NCI-H446 (cell line): ENCODE measurements at places on chromosomes 7 and 10.

DNA sequence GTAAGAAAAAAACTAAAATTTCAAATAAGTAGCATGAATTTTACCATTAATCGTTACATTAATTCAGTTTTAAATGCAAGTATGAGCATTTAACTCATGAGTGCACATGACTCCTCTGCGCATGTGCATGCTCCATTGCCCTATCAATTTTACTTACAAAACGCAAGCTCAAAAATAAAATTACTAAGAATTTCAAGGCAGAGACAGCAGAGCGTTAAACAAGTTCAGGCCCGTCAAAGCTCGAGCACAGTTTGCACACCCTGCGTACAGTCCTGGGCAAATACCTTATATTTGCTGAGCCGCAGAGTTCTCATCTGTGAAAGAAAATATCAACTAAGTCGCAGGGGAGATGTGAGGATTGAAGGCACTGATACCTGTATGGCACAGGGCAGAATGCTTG, 373.6 kb downstream of the BBS9 start:
- DNase-seq, result no peak

- no peak for DNase-seq
Observed at GRCh38 chr10:93352638-93353383, 129.3 kb downstream of the MYOF start.

GRCh38 chr10:114491933-114492332, 87.6 kb upstream of the AFAP1L2 start:
- DNase-seq, result peak; percentile 75

GRCh38 chr10:98023024-98023423, 7.4 kb downstream of the CRTAC1 start:
- no peak for DNase-seq

DNA sequence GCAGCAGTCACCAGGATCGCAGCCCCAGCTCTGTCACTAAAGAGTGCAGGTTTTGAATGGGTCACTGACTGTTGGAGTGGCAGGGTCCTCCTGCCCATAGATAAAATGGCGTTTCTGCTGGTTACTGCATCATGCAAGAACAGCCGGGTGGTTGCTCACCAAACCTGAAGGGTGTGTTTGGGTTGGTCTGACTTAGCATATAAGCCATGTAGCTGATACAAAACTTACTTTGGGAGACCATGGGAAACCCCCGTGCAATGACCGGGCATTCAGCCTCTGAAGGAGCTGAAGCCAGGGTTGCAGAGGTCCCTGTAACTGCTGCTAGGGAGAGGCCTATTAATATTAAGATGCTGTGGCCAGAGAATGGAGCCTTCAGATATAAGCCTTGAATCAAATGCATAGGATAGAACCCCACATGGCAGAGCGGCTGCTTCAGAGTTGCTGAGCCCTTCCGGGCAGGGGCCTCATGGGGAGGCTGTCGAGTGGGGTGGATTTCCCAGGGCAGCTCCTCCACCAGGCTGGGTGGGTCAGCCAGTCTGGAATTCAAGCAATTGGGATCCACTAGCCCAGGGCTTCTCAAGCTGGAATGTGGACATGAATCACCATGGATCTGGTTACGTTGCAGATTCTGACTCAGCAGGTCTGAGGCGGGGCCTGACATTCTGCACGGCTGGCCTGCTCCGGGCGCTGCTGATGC, 70.9 kb upstream of the CTBP2 start:
- DNase-seq, result no peak

- no peak for DNase-seq
Observed at GRCh38 chr7:93307131-93307660, 75.0 kb downstream of the VPS50 start.

DNA sequence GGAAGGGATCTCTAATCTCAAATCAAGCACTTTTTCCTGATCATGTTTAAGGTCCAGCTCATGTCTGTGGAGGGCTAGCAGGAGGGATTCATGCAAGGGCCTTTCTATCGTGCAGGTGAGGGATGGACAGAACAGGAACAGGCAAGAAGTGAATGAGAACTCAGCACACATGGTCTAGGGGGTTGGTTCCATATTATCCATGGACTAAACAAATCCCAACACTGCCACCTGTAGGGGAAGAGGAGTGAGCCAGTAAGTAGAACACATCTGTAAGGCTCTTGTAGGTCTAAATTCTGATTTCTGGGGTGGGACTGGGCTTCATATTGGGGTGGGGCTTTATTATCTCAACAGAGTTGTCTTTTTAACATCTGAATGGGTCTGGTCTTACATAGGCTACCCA, 138.0 kb upstream of the TARP start:
- no peak for DNase-seq

GRCh38 chr7:1761097-1761496, 91.0 kb downstream of the ELFN1 start:
- DNase-seq, result no peak

DNA sequence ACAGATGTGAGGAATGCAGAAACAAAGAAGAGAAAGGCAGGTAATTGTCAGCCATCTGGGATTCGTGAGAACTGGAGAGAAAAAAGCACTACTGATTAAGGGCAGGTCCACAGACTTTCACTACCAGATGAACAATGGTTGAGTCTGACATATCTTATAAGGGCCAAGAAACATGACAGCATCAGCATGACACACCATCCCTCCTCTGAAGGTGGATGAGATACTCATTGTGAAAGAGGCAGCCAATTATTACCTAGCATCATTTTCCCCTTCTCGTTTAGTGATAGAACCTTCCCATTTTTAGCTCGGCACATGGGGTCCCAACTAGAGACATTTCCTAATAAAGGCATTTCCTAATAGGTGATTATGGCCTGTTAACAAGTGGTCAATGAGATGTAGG, 19.2 kb upstream of the MET start:
- DNase-seq, result no peak

DNA sequence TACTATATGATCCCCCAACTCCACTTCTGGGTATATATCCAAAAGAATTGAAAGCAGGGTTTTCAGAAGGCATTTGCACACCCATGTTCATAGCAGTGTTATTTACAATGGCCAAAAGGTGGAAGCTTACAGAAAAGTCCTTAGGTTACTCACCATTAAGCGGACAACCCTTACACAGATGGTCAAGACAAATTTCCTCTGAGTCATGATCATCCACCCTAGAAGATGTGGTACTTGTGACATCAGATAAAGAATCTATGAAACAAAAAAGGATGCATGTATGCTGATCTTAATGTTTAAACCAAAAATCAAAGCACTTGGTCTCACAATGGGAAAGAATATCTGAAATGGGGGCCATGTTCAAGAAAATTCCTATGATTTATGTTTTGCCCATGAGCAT, 31.1 kb downstream of the ZC3HAV1 start:
- no peak for DNase-seq

GRCh38 chr7:30074422-30075030, 46.3 kb downstream of the PLEKHA8 start:
- DNase-seq, result peak; percentile 23

DNA sequence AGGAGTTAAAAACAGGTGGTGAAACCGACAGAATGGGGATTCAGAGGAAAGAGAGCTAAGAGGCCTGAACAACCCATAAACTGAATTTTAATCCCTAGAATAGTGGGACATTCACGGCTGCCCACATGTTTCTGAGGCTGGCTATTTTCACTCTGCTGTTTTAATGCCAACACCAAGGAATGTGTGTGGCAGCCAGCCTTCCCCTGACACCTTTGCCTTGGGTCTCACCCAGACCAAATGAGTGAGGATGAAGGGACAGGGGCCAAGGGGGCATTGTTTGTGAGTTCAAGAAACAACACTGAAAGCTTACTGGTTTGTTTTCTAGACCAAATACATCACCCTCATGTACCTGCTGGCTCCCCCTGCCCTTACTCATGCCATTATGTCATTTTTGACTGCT, 164.3 kb downstream of the JAZF1 start:
- DNase-seq, result no peak

DNA sequence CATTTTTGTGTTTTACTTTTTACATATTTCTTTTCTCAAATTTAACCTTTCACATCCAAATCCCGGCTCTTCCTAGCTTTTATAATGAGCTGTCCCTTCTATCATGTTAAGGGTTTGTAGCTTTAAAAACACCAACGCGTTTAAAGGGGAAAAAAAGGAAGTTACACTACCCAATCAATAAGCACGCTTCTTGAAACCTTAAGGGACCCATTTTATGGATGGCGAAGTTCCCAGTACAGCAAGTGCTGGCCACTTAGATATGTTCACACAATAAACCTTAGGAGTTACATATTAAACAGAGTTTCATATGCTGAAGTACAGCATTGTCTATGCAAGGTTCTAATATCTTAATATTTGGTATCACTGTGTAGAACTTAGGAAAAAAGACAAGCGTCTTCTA, 1.8 kb downstream of the GNG11 start:
- no peak for DNase-seq

DNA sequence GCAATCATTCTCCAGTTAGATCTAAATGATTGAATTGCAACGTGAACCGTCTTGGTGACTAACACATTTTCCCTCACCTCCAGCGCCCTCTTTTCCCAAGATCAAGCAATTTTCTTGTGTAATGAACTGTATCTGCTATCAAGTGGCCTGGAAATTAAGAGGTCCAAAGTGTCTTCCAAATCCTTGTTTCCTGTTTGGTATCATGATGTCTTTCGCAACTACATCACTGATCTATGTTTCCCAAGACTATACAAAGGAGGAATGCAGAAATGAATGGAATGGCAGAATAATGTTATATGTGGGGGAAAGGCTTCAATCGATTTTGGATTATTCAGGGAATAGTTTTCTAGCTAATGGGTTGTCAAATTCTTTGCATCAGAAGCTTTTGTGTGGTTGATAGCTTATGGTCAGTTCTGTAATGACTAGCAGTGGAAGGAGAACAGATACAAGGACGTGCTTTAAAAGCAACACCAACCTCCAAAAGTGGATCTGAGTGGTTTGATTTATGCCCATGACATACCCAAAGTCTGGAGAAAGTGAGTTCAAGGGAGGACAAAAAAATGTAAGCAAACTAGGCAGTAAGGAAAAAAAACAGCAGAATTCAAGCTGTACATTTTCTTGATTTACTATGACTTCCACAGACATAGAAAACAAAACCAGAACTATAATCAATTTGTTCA, 14.6 kb upstream of the ZEB1 start:
- DNase-seq, result no peak

- DNase-seq, result no peak
Observed at GRCh38 chr10:131116991-131117375, 194.5 kb downstream of the TCERG1L start.

- no peak for DNase-seq
Observed at GRCh38 chr10:80207768-80208370, 2.5 kb upstream of the ANXA11 start.

DNA sequence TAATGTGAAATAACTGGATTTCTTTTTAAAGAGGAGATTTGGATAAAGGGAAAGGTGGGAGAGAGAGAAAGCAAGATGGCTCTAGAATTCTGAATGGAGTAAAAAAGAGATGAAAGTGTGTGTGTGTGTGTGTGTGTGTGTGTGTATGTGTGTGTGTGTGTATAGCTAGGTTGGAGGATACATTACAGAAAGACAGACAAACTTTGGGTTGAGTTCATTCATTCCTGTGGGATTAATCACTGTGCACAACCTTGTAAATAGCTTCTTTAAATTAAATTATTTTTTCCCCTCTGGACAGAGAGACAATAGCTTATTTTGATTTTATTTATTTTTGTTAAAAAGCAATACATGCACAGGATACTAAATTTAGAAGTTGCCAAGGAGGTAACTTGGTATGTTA, 7.5 kb downstream of the ASB4 start:
- DNase-seq, result no peak

DNA sequence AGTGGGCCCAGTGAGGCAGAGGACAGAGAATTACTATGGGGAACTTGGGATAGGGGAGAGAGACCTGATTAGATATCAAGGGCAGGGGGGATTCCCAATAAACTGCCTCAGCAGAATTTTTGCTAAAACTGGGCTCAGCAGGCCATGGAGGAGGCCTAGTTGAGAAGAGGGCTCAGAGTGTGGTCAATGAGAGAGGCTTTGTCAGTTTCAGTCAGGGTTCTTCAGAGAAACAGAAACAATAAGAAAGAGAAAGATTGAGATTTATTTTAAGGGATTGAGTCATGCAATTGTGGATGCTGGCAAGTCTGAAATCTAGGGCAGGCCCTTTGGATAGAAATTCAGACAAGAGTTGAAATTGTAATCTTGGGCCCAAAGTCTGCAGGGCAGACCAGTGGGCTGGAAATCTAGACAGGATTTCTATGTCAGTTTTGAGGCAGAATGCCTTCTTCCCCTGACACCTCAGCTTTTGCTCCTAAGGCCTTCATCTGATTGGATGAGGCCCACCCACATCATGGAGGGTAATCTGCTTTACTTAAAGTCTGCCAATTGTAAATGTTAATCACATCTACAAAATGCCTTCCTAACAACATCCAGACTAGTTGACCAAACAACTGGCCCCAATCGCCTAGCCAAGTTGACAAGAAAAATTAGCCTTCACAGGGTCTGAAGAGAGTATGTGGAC, 33.5 kb upstream of the CCSER2 start:
- no peak for DNase-seq

- DNase-seq, result no peak
Observed at GRCh38 chr10:23280419-23281043, 64.1 kb downstream of the C10orf67 start.

DNA sequence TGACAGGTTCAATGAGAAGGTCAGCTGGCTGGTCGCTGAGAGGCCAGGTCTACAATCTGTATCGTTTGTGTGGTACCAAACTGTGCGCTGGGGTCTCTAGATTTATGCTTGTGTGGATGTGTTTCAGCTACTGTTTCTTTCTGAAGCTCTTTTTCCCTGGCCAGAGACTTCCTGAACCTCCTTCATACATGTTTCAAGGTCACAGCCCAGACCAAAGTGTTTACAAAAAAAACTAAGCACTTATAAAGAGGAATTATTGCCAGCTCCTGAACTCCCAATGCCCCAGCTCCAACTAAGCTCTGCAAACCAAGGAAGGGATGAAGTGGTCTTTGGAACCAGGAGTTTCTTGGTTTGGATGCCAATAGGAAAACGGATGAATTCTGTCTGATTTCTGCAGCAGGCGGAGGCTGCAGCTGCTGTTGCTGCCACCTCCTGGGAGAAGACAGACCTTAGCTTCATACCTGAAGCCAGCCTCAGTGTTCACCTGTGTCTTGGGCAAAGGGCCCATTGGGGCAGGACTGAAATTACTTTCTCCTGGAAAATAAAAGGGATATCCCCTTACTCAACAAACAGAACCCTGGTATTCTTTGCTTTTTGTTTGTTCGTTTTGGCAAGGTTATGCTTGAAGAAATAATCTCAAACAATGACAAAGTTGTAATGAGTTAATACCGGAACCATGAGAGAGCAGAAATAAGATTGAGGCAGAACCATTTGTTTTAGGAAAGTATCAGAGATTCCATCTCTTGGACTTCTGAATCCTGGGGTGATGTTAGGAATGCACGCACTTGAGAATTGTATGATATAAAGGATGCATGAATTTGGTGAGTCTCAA, 24.6 kb upstream of the MKLN1 start:
- no peak for DNase-seq

GRCh38 chr10:18601321-18601720, 50.1 kb downstream of the NSUN6 start:
- no peak for DNase-seq
